CD4-positive, alpha-beta T cell treated with Interleukin-15 for 4 hours (primary cell): ENCODE measurements at places on chromosomes 11 and 22.

GRCh38 chr11:12167061-12168000 is 56.9 kb downstream of the MICAL2 start:
- peak; percentile 15 for DNase-seq

DNA sequence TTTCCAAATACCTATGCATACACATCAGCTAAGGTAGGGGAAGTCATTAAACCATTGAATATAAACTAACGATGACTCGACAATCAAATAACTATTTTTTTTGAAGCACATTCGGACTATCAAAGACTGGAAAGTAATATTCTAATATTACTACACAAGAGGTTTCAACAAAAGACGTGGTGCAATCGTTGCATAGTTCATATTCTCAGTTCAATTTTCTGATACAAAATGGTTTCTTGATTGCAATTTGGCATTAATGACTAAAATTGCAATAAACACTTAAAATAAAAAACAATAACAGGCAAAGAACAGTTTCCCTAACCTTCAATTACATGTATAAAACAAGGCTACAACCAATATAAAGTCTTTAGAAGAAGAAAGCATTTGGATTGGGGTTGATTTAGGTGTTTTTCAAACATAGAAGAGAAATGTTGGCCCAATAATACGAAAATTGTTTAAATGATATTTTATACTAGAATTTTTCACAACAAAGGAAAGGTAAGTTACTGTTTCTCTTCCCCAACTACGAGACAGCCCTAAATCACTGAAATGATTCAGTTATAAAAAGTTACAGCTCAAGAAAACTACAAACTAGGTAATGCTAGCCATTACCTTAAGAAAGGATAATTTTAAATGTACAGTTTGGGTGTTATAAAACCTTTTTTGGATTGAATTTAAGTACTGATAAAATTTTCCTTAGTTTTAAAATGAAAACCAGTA is 17.6 kb downstream of the BLID start:
- DNase-seq: no peak

DNA sequence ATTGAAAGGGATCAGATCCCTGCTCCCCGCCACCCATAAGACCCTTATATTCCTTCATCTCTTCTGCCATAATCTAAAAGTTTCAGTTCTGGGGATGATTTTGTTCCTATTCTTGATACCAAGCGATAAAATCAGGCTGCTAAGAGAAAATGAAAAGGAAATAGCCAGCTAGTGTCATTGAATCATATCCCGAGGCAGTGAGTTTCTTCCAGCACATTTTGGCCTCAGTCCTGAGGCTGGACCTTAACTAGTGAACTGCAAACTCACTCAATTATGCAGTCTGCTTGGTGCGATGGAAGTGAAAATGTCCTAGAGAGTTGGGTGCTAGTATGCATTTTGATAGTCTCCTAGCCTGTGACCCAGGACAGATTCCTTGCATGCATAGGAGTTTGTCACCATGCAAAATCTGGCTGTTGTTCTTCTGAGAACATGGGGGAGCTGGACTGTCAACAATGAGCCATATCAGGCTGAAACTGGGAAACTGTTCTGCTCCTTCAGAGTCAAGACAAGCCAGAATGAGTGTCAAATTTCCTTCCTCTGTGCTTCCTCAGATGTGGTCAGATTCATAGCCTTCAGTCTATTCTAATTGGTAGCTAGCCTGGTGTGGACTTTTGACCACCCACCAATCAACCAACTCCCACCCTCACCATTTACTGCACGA is 102.9 kb downstream of the CCDC81 start:
- DNase-seq: no peak

GRCh38 chr11:65640483-65641296 is 2.8 kb downstream of the SIPA1 start:
- peak; percentile 34 for DNase-seq

GRCh38 chr22:35312198-35313059 is 12.7 kb downstream of the TOM1 start:
- no peak for DNase-seq

- no peak for DNase-seq
Measured at GRCh38 chr11:16082095-16083055, 274.0 kb downstream of the SOX6 start.

GRCh38 chr11:15104166-15104565 is 10.6 kb upstream of the INSC start:
- DNase-seq: no peak

GRCh38 chr11:106990331-106990730 is 27.9 kb downstream of the GUCY1A2 start:
- DNase-seq: no peak

GRCh38 chr22:25206998-25207397 is 7.3 kb downstream of the CRYBB3 start:
- DNase-seq: no peak

DNA sequence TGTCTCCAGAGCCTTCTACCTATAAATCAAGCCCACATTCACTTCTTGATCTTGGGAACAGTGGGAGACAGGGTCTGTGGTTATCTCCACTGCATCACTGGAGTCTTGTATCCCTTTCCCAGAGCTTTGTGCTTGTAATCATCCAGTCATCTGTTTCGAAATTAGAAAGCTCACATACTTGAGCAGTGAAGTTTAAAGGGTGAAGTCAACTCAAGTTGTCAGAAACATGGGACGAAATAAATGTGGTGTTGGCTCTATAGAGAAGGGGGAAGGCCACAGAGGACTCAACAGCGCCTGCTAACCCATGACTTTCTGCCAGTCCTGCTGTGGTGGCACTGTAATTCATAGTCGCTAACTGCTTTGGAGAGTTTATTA is 197.5 kb downstream of the DBX1 start:
- DNase-seq: no peak

DNA sequence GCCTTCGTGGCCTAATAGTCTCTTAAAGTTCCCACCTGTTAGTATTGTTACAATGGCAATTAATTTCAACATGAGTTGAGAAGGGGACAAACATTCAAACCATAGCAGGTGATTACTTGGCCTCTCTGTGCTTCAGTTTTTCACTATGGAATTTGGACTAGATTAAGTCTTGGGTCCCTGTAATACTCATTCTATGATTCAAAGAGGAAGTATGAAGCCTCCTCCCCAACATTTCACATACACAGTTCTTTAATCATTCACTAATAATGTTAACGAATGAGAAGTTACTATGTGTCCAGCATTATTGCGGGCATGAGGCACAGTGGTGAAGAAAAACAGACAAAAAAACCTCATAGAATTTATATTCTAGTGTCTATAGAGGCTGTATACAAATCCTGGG is 19.9 kb upstream of the USP47 start:
- DNase-seq: no peak
